ENCODE measurements at places on chromosomes 6 and 20.

GRCh38 chr6:105844275-105844883, 241.8 kb upstream of the PRDM1 start:
- no peak for DNase-seq

DNA sequence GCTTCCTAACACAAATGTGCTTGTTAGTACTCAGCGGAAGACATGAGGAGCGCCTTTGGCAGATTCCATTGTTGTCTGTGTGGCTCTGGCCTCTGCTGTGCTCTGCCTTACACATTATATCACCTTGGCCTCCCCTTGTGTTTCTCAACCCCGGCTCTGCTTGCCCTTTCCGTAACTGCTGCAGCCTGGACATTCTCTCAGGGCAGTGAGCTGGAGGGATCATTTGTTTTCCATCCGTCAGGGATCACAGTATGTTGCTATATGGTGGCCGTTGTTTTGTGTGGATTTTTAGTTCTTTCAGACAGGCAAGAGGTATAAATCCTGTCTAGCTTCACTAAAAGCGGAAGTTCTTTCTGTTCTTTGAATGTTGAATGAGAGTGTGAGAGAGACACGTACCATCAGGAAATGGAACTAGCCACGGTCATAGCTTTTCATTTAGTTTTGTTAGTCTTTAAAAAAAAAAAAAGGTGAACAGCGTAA, 175.1 kb downstream of the JARID2 start:
- no peak for DNase-seq

- no peak for DNase-seq
Measured at GRCh38 chr6:86856937-86857563, 80.3 kb upstream of the HTR1E start.

GRCh38 chr20:35978041-35978513, 9.7 kb downstream of the CNBD2 start:
- DNase-seq, result no peak

GRCh38 chr6:156974830-156975261, 197.7 kb downstream of the ARID1B start:
- no peak for DNase-seq

DNA sequence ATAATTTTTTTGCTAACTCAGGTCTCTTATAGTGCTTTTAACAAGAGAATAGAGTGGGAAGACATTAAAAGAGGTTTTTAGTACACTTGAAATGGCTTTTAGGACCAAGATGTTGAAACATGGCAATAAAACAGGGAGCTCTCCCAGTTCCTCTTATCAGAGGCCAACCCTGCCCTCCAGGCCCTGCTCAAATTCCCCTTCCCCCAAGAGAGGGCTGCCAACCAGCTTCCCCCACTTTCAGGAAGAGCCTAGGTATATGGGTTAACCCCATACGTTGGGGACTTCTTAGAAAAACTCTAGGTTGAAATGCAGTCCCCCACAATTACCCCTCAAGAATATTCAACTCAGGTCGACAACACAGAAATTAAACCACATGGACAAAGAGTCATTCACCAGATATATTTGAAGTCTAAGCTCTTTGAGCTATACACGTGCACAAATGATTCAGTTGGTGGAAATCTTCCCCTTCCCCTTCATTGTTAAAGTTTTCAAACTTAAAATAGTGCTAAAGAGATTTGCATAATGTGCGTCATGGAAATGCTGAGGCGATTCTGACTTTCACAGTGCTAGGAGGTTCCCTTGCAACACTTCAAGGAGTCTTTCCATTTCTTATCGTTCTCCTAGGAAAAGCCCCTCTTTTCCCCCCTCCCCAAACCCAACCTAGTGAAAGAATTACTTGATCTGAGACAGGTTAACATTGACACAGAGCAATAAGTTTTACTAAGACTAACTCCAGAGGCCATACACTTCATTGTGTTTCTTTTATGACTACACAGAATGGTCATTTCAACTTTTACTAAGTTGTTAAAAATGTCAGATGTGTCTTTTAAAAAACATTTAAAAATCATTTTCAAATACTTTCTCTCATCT, 49.8 kb upstream of the ENPP5 start:
- no peak for DNase-seq

GRCh38 chr6:145491126-145491525, 244.2 kb downstream of the EPM2A start:
- no peak for DNase-seq

DNA sequence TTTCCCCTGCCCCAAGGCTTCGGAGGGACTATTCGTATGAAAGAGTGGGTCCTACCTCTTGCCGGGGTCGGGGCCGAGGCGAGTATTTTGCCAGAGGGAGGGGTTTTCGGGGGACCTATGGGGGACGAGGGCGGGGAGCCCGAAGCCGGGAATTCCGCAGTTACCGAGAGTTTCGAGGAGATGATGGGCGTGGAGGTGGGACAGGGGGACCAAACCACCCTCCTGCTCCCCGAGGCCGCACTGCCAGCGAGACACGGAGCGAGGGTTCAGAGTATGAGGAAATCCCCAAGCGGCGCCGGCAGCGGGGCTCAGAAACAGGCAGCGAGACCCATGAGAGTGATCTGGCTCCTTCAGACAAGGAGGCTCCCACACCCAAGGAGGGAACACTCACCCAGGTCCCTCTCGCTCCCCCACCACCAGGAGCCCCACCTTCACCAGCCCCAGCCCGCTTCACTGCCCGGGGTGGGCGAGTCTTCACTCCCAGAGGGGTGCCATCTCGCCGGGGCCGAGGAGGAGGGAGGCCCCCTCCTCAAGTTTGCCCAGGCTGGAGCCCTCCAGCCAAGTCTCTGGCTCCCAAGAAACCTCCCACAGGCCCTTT, 11.3 kb downstream of the PRRC2A start:
- DNase-seq, result no peak

DNA sequence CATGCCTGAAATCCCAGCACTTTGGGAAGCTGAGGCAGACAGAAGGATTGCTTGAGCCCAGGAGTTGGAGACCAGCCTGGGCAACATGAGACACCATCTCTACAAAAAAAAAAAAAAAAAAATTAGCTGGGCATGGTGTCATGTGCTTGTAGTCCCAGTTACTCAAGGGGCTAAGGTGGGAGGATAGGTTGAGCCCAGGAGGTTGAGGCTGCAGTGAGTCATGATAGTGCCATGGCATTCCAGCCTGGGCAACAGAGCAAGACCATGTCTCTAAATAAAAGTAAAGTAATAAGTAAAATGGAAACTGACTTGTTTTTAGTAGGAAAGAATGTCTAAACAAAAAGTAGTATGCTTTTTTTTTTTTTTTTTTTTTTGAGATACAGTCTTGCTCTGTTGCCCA, 240.7 kb downstream of the ARID1B start:
- DNase-seq, result no peak

DNA sequence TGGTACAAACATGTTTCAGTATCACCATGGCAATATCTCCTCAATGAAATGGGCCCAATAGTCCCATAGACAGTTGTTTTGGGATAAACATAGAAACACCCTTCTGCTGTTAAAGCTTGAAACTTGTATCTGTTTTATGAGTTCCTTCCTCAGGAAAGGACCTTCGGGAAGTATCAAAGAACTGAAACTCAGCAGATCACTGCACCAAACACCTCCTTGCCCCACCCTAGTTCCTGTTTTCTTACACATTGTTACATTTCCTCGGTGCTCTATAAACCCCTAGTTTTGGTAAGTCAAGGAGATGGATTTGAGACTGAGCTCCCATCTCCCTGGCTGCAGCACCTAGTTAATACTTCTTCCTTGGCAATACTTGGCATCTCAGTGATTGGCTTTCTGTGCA, 73.8 kb upstream of the ECI2 start:
- DNase-seq, result no peak

All from NCI-H1092 (cell line).